Activated naive CD4-positive, alpha-beta T cell treated with anti-CD3 and anti-CD28 coated beads for 36 hours (primary cell): ENCODE measurements at places on chromosomes 3 and 15.

- DNase-seq: no peak
These were observed 42.7 kb downstream of the IFT122 start for GRCh38 chr3:129482721-129483120.

DNA sequence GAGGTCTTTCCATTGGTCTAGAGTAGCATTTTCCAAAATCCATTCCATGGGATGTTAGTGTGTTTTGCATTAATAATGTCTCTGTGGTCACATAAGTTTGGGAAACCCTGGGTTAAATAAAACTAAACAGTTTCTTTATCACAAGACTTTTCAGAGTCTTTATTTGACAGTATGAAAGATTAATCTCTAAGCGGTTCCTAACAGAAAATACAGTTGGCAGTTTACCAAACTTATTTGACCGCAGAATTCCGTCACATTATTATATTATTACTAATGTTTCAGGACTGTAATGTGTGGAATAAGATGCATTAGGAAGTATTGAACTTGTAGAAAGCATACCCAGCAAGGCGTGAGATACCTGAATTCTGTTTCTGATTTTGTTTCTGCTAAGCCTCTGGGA is 71.5 kb upstream of the ADAMTSL3 start:
- DNase-seq: no peak

GRCh38 chr3:4720316-4721075 is 227.3 kb downstream of the ITPR1 start:
- peak; percentile 33 for DNase-seq

GRCh38 chr3:88084097-88084501 is 25.0 kb downstream of the ZNF654 start:
- DNase-seq: no peak

GRCh38 chr15:57184502-57184901 is 191.8 kb upstream of the CGNL1 start:
- no peak for DNase-seq

DNA sequence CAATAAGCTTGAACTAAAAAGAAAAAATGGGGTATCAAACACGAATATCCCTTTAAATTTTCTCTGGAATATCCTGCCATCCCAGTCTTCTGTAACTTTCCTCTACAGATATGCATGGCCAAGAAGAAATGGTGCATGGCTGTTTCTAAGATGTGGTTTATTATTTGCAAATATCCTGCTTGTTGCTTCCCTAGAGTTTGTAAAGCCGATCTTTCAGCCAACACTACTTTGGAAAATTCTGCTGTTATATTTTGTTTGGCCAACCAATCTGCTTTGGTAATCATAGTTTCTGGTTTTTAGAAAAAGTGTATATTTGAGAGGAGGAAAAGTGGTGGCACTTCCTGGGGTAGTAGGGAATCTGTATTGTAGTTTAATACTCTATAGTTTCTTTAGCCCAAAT is 13.9 kb downstream of the PHLDB2 start:
- no peak for DNase-seq

DNA sequence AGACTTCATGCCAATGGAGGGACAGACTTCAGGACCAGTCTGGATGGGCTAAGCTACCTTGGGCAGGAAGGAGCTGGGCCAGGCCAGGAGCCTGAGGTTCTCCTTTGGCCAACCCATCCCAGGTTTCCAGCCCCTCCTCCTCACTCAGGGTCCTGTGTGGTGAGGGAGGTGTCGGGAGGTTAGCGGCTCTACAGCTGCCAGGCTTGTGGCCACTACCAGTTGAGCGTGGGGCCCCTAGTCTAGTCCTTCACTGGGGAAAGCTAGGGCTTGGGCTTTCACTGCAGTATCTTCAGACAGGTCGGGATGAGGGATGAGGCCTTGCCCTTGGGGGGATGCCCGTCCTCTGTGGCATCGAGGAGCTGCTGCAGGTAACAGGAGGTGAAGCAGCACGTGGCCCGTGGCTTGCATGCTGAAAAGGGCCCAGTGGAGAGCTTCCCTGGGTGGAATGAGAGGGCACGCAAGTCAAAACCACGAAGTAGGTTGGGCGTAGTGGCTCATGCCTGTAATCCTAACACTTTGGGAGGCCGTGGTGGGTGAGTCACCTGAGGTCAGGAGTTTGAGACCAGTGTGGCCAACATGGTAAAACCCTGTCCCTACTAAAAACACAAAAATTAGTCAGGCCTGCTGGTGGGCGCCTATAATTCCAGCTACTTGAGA is 8.5 kb upstream of the FANCD2 start:
- peak; percentile 49 for DNase-seq

DNA sequence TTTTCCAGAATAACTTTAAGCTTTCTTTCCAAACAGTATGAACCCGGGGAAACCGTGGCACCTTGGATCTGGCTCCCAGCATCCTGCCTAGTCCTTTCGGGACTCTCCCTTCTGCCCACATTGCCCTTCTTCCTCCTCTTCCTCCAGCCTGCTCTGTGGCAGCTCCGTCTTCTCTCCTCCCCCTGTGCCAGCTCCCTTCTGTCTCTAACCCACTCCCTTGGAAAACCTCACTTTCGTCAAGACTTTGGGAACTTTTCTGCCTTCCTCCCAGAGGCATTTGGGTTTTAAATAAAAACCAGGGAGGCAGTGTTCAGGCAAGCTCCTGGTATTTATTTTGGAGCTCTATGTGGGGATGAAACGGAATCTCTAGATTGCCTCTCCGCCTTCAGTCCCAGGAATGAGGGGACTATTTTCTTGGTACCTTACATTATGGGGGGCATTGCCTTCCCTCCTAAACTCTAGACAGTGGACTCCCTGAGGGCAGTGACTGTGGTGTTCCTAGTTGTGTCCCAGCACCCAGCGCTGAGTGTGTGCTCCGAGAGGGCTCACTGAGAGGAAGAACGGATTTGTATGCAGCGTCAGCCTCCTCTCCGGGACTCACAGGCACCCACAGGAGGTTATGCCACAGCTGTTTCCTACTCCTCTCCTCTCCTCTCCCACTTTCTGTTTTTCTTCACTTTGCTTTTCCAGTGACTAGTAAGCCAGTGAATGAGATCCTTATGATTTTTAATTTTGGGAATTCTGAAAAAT is 105.4 kb upstream of the MRPS22 start:
- no peak for DNase-seq

DNA sequence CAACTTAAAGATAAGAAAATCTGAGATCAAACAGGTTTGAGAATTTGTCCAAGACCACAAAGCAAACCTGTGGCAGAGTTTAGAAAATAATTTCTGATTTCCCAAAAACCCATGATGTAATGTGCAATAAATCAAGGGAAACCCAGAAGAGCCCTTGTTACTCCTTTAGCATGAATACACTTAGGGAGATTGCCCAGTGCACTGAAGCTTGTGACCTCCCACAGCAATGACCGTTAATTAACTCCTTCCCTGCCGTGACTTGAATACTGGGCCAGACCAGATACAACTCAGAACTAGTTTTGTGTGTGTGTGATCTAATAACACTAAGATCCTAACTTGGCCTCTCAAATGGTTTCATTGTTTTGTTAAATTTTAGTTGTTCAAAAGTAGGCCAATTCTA is 2.5 kb downstream of the PRKAR2A start:
- no peak for DNase-seq
